Omental fat pad (tissue), 4 donors: ENCODE measurements at places on chromosomes 12 and 14. TPM values are rescaled to one million over a fixed set of nuclear protein-coding genes. Genes with fewer than 3 reads are reported as not detected.

The TC2N gene
- 44.4 TPM for total RNA-seq

- no peak for DNase-seq
Observed at GRCh38 chr14:71466946-71467345, 465.3 kb upstream of the RGS6 start.

GRCh38 chr14:65003394-65003793 lies 16.7 kb downstream of the FNTB start:
- no peak for DNase-seq

- DNase-seq, result no peak
Observed at GRCh38 chr12:132558042-132558856, 52.1 kb downstream of the LRCOL1 start.

DNA sequence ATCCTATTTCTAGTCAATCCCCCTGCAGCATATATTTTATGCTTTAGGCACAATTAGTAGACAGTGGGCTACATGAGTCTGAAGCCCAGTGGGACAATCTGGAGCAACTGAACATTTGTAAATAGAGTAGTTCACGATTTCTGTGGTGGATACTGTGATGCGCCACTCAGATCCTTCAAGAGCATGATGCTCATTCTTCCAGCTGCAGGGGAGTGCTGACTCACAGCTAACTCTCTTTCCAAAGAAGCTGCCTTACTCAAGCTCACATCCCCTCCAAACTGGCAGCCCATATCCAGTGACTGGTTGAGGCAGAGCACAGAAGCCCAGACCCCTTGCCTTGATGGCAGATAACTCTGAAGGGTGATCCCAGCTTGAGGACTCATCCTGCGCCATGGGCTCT lies 224.2 kb upstream of the EEA1 start:
- DNase-seq, result no peak

DNA sequence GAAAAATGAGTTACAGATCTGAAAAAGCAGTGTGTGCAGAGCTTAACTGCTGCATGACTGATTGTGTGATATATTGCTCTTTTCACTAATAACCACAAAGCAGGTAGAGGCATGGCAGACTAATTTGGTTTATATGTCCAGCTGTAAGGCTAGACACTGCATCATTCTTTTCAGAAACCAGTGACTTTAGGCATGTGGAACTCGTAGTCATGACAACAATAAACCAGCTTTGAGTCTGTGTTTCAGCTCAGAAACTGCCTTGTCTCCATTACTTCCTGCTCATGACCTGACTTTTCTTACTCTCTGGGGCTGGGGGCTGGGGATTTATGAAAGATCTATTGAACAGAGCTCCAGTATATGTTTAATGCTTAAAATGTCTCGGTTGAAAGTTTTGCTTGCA lies 146.8 kb upstream of the LRIG3 start:
- no peak for DNase-seq

The P2RX7 gene
- total RNA-seq, result 4.1 TPM

GRCh38 chr14:94395282-94395887 lies 7.0 kb upstream of the SERPINA1 start:
- no peak for DNase-seq

DNA sequence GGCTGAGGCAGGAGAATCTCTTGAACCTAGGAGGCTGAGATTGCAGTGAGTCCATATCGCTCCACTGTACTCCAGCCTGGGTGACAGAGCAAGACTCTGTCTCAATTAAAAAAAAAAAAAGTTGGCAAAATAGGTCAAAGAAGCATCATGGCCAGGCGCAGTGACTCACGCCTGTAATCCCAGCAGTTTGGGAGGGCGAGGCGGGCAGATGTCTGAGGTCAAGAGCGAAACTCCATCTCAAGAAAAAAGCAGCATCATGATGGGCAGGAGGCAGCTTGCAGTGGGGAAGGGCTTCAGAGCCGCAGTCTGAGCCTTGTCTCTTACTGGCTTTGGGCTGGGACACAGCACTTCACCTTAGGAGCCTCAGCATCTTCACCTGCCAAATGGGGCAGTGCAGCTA lies 21.4 kb downstream of the TEAD4 start:
- no peak for DNase-seq

The IFNG-AS1 gene
- 0.28 TPM for total RNA-seq

The SSPN gene
- 18.2 TPM for total RNA-seq

The SMIM41 gene
- total RNA-seq, result 1.9 TPM

DNA sequence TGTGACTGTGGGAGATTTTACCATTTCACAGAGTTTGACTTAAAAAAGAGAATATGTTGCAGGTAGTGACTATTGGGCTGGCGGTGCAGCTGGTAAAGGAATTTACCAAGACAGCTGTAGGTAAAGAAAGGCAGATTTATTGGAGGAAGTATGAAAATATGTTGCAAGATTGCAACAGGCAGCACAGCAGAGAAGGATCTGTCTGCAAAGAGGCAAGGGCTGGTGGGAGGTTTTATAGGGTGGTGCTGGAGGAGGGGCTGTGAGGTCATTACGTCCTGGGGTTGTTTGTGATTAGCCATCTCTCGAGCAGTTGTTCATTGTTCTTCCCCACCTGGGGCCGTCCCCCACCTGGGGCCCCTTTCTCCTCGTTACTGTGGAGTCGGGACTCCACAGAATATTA lies 62.1 kb downstream of the ACACB start:
- DNase-seq, result no peak
